Right ventricle myocardium inferior (tissue), 1 donor: ENCODE measurements at places on chromosomes 16 and 17. TPM values are rescaled to one million over a fixed set of nuclear protein-coding genes. Genes with fewer than 3 reads are reported as not detected.

GRCh38 chr17:33945646-33946546 lies 309.2 kb upstream of the CCL2 start:
- no peak for DNase-seq

DNA sequence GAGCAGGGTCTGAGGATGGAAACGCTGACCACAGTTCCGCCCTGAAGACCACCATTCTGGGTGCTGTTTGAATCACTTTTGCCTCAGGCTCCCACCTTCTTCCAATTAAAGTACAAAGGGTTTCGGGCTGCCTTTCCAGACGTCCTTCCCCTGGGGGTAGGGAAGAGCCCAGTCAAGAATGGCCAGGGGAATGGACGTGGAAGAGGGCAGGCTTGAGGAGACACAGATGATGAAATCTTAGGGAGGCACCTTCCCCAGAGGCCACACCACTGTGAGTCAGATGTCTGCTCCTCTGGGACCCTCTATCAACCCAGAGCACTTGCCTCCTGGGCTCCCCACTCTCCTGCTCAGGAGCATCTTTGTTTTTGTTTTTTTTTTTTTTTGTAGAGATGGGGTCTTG lies 27.5 kb upstream of the MTSS2 start:
- no peak for DNase-seq

- DNase-seq, result no peak
Measured at GRCh38 chr17:73464447-73464846, 152.6 kb upstream of the CDC42EP4 start.

The FNDC8 gene
- total RNA-seq, result not detected

- peak; percentile 56 for DNase-seq
Measured at GRCh38 chr17:80878876-80879722, 112.5 kb upstream of the CHMP6 start.

The AP1G1 gene
- 28.1 TPM for total RNA-seq

GRCh38 chr16:16016388-16016964 lies 67.1 kb downstream of the ABCC1 start:
- DNase-seq, result no peak

The PRDM7 gene
- total RNA-seq, result not detected

GRCh38 chr16:13194766-13195165 lies 293.4 kb downstream of the SHISA9 start:
- no peak for DNase-seq

GRCh38 chr16:56869513-56870275 lies 4.7 kb downstream of the SLC12A3 start:
- peak; percentile 13 for DNase-seq

The ACSM5 gene
- 1.5 TPM for total RNA-seq
